ENCODE measurements at places on chromosomes 4 and X. TPM values are rescaled to one million over a fixed set of nuclear protein-coding genes. Genes with fewer than 3 reads are reported as not detected.

PIM2 gene
- 8.4 TPM for total RNA-seq

FAM184B gene
- total RNA-seq = not detected

HMX1 gene
- total RNA-seq = not detected

SLC25A31 gene
- not detected for total RNA-seq

PARM1 gene
- 23.8 TPM for total RNA-seq

PRKG2 gene
- total RNA-seq = 4.4 TPM

PIN4 gene
- total RNA-seq = 7.2 TPM

ANXA10 gene
- not detected for total RNA-seq

GRCh38 chrX:148417934-148418333, 82.5 kb upstream of the AFF2 start:
- H3K36me3 ChIP-seq = no peaks in the 10 kb centered on the region
- H3K4me1 ChIP-seq = no peaks in the 10 kb centered on the region
- no peak overlapping the region for H3K27ac ChIP-seq

DNA sequence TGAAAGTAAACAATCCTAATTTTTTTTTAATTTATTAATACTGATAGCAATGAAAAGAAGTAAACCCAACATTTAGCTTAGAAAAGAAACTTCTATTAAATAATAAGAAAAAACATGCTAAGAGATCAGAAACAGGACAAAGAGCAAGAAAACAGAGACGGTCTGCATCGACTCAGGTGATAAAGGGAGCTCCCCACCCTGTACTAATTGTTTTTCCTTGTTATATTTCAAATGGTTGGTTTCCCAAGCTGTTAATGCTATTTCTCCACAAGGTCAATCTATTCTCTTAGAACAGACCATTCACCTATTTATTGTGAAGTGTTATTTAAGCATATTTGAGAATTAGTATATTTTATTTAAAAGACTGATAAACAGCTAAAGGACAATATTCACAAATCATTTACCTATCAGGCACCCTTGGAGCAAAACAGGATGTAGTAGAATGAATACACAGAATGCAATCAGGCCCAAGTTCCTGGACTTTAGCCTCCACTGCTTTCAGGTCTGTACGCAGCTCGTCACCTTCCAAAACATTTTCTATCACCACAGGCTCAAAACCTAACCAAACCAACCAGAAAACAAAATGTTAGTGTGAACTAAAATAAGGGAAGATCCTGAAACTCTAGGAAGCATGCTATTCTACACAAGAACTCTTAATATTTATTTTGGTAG, 5.5 kb downstream of the SEPSECS start:
- no peak for DNase-seq
- no peaks in the 10 kb centered on the region for H3K27me3 ChIP-seq
- H3K36me3 ChIP-seq = no peaks in the 10 kb centered on the region
- no peak overlapping the region for H3K27ac ChIP-seq
- peaks cover 17% of the 10 kb centered on the region for H3K4me1 ChIP-seq
- H3K4me3 ChIP-seq = no peak overlapping the region

DNA sequence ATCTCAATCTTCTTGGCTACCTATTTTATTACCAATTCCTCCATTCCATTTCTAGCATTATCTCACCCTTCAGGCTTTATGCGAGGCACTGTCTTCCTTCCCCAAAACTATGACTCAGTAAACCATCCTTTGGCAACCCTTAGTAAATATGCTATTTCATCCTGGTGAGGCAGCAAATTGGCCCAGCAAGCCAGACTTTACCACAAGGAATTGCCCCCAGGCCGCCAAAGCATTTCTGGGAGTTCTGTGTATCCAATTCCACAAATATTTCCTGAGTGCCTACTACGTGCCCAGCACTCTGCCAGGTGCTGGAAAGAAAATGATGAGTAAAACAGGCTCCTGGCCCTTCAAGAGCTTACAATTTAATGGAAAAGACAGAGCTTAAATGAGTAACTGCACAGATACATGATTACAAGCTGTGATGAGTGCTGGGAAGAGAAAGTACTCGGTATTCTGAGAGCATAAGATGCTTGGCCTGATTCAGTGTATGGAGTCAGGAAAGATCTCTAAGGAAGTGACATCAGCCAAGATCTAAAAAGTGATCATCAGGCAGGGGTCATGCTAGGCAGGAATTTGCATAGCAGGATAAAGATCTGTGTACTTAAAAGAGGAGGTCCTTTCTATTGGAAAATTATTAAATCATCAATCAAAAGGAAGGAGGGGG, 193.8 kb downstream of the ADAMTS3 start:
- H3K27me3 ChIP-seq = no peaks in the 10 kb centered on the region
- H3K27ac ChIP-seq = no peak overlapping the region
- no peaks in the 10 kb centered on the region for H3K36me3 ChIP-seq
- H3K4me1 ChIP-seq = no peaks in the 10 kb centered on the region
- DNase-seq = no peak

DNA sequence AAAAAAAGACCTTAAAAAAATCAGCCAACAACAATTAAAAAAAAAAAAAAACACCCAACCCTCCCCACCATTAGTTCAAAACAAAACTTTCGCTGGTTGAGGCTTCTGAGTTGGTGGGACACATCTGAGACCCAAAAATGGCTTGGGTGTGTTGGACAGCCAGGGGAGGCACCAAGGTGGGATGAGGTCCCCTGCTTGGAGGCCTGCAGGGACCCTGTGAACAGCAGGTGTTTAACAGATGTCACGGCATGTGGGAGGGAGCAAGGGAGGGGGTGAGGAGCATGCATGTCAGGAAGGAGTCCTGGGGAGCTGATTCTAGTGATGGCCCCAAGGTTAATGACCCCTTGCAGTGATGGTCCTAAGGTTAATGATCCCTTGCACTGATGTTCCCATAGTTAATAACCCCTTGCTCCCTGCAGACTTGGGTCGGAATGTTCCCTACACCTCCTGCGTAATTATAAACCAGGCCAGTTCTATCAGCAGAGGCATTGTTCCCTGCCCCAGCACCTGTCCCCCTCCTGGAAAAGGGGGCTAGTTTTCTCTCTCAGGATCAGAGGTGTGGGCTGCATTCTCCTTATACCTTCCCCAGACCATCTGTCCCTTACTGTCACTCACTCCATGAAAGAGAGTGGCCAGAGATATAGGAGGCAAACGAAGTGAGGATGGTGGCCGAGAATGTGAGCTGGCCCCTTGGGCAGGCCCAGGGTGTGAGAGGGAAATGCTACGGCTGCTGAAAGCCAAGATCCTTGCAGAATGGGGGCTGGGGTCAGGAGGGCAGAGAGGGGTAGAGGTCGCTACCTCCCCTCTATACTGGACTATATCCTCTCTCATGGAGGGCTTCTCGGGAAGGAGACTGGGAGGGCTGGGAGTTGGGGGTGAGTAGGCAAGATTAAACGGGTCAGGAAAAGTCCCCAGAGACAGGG, 2.3 kb upstream of the FOXP3 start:
- no peak overlapping the region for H3K27ac ChIP-seq
- DNase-seq = no peak
- no peaks in the 10 kb centered on the region for H3K36me3 ChIP-seq
- no peaks in the 10 kb centered on the region for H3K27me3 ChIP-seq

- H3K4me3 ChIP-seq = no peak overlapping the region
- H3K27ac ChIP-seq = no peak overlapping the region
- H3K27me3 ChIP-seq = no peaks in the 10 kb centered on the region
- H3K4me1 ChIP-seq = no peaks in the 10 kb centered on the region
These were observed 81.8 kb downstream of the TEX11 start for GRCh38 chrX:70826715-70827114.

- H3K4me3 ChIP-seq = no peak overlapping the region
- H3K27ac ChIP-seq = no peak overlapping the region
These were observed 14.3 kb downstream of the SPCS3 start for GRCh38 chr4:176334066-176334465.

- no peak for DNase-seq
- no peak overlapping the region for H3K27ac ChIP-seq
- peaks cover 30% of the 10 kb centered on the region for H3K4me1 ChIP-seq
- no peaks in the 10 kb centered on the region for H3K36me3 ChIP-seq
These were observed 53.1 kb upstream of the TMEM33 start for GRCh38 chr4:41881981-41882624.

DNA sequence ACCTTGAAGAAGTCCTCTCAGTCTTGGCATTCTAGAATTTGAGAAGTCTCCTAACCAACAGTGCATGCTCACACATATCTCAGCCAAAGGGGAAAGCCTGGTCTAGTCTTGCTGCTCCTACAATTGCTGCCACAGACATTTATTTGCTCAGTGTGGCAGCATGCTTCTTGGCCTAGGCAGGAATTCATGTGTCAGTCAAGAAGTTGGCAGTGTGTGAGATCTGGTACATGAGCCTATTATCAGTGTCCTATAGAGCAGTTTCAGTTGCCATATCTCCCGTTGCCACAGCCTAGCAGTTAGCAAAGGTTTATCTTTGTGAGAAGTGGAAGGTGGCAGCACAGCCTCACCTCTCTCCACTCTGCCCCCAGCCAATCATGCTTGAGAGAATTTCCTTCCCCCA, 176.9 kb upstream of the ARHGEF9 start:
- H3K36me3 ChIP-seq = no peaks in the 10 kb centered on the region
- no peak for DNase-seq
- H3K27me3 ChIP-seq = no peaks in the 10 kb centered on the region
- H3K27ac ChIP-seq = no peak overlapping the region
- no peaks in the 10 kb centered on the region for H3K4me1 ChIP-seq

DNA sequence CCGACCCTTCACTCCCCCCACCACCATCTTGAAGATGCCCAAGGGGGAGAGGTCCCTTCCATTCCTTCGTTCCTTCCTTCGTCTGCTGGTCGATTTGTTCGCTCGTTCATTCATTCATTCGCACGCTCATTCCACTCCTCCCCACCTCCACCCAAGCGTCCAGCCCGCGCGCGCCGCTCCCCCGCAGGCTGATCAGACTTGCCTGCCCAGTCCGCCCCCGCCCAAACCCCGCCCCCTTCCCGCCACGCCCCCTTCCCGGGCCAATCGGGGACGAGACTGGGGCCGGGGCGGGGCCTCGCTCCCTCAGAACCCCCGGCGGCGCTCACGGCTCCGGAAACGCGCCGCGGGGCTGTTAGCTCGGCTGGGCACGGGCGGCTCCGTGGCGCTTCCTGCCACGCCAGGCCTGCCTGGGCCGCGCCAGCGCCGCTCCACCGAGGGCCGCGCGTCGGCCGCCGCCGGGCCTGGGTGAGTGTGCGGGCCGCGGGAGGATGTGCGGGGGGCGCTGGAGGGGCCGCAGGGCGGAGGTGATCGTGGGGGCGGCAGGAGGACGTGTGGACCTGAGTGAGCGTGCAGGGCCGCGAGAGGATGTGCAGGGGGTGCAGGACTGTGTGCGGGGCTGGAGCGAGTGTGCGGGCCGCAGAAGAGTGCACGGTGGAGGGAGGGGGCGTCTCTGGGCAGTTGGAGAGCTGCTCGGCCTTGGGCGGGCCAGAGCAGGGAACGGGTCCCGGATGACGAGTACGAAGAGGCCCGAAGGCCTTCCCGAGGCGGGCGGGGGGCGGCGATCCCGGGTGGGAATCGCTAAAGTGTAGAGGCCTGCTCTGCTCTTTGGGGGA, at the start of gene ZNF275:
ZNF275 (plus strand) TSS at position 333 of the 833 bp plus-strand sequence. CDS start 2,527 bp downstream, outside the sequence.
- no peaks in the 10 kb centered on the region for H3K4me1 ChIP-seq
- DNase-seq = peak; percentile 57
- no peaks in the 10 kb centered on the region for H3K36me3 ChIP-seq
- peak within 1 kb of the TSS; percentile 74 for H3K27ac ChIP-seq

DNA sequence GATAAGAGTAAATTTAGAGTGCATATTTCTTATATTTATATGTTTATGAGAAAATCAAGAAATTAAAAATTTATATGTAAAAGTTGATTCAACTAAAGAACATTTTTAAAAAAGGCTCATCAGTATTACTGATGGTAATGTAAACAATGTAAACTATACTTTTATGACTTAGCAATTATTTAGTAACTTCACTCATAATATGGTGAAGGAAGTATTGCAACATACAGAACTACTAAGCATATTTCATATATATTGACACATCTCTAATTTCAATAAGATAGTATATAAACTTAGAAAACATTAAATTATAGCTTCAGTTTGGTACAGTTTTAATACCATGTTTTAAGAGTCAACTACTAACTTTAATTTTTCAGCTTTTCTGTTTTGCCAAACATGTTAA, 512.8 kb upstream of the PCDH7 start:
- no peaks in the 10 kb centered on the region for H3K4me1 ChIP-seq
- no peak overlapping the region for H3K27ac ChIP-seq
- H3K36me3 ChIP-seq = no peaks in the 10 kb centered on the region
- no peak overlapping the region for H3K4me3 ChIP-seq
- no peak for DNase-seq

DNA sequence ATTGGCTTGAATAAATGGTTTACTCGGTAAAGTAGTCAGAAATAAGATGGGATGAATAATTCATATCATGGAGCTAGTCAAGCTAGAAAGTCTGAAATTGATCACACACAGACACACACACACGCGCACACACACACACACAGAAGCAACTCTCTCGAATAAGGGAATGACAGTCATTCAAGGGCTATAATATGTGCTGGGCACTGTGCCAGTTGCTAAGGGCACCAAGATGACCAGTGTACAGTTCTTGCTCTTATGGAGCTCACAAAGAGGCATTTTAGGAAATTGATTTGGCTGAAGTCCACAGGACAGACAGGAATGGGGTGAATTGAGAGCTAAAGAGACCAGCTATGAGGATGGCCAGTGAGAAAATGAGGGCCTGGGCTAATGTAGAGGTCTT, 34.2 kb upstream of the SH3D19 start:
- H3K4me1 ChIP-seq = no peaks in the 10 kb centered on the region
- H3K27ac ChIP-seq = peak overlapping the region; percentile 79
- no peak overlapping the region for H3K4me3 ChIP-seq
- H3K27me3 ChIP-seq = no peaks in the 10 kb centered on the region
- DNase-seq = no peak
- H3K36me3 ChIP-seq = no peaks in the 10 kb centered on the region

GRCh38 chr4:119136546-119136945, 914 bp downstream of the MYOZ2 start:
- H3K36me3 ChIP-seq = no peaks in the 10 kb centered on the region
- no peak overlapping the region for H3K4me3 ChIP-seq
- H3K27me3 ChIP-seq = no peaks in the 10 kb centered on the region
- no peak for DNase-seq

DNA sequence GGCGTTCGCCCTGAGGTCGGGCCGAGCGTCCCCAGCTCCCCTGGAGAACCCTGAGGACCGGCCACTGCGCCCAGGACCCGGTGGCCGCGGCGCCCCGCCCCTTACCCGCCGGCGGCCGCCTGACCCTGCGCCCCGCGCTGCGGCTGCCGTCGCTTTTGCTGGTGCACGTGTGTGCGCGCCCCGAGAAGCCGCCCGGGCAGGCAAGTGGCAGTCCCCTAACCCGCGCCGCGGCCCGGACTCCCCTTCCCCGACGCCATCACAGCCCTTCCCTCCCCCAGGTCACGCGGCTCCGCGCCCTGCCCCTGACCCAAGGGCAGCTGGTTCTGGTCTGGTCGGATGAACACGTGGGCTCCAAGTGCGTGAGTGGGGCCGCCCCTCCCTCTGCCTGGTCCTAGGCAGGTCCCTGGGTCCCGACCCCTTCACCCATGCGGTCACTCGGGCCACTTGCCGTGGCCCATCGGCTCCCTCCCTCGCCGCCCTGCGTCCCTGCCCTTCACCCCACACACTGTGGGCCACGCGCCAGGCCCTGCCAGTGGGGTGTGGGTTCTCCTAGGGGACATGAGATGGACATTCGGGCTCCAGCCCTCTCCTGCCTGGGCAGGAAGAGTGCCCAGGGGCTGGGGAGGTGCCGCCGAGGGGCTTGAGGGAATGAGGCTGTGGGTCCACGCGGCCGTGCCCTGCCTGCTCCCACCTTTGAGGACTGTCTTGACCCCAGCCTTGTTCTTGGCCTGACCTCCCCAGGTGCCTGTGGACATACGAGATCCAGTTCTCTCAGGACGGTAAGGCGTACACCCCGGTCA, 8.0 kb upstream of the FGFRL1 start:
- peaks cover 7% of the 10 kb centered on the region for H3K36me3 ChIP-seq
- no peak for DNase-seq
- H3K27ac ChIP-seq = no peak overlapping the region

GRCh38 chrX:132822634-132823012, 135.8 kb downstream of the HS6ST2 start:
- H3K4me1 ChIP-seq = no peaks in the 10 kb centered on the region
- DNase-seq = no peak
- H3K4me3 ChIP-seq = no peak overlapping the region
- H3K27me3 ChIP-seq = no peaks in the 10 kb centered on the region
- H3K36me3 ChIP-seq = no peaks in the 10 kb centered on the region
- no peak overlapping the region for H3K27ac ChIP-seq

Data from tibial nerve (tissue), 4 donors.